ENCODE measurements at places on chromosomes 7 and 10.

DNA sequence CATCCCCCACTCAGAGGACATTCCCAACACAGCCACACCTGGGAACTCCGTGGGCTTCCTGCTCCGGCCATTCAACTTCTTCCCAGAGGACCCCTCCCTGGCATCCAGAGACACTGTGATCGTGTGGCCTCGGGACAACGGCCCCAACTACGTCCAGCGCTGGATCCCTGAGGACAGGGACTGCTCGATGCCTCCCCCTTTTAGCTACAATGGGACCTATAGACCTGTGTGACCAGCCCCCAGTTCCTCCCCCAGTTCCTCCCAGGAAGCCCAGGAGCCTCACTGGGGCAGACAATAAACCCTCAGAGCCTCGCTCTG, 8.6 kb downstream of the AOC1 start:
- DNase-seq = no peak

GRCh38 chr7:118072893-118073674, 110.9 kb upstream of the LSM8 start:
- DNase-seq = no peak

DNA sequence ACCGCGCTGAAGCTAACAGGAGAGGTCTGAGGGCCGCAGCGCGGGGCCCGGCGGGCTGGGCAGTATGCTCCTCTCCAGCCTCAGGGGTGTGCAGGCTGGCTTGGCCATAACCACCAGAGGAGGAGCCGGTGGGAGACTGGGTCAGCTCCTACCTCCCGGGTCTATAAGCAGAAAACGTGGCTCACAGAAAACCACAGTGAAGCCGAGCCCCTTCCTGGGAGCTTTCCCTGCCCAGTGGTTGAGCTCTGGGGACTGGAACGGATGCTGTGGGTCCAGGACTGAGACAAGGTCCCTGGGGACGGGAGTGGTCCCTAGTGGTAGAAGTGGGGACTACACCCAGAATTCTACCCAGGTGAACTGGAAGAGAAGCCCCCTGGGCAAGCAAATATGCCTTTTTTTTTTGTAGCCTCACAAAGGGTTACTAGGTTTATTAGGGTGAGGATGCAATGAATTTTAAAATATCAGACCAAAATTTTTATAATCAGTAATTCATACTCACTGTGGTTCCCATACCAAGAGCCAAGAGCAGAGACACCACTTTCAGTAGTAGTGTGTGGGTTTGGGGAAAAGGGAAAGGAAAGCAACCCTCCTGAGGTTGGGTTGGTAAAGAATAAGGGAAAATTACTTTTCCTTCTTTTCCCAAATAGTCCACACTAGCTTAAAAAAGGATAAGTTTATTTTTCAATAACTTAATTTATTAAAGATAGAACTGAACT, 67.9 kb upstream of the PRKCQ start:
- no peak for DNase-seq

DNA sequence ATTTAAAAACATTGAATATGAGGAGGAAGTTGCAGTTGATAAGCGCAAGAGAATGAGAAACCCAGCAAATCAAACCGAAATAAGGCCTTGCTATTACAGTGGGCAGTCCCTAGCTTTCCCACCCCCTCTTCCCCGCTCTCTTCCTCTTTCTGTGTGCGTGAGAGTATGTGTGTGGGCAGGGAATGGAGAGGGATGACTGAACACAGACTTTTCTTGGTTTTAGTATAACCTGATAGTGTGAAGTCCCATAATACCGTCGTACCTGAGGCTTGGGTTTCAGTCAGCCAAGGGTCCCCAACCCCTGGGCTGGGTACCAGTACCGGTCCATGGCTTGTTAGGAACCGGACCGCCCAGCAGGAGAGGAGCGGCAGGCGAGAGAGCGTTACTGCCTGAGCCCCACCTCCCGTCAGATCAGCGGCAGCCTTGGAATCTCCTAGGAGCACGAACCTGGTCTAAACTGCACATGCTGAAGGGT, 255.3 kb downstream of the CELF2 start:
- no peak for DNase-seq

GRCh38 chr7:118372530-118372929, 148.0 kb downstream of the ANKRD7 start:
- DNase-seq = no peak

- DNase-seq = no peak
Measured at GRCh38 chr7:105130580-105130979, 116.6 kb downstream of the KMT2E start.

- DNase-seq = no peak
Measured at GRCh38 chr7:44097064-44097932, 6.8 kb upstream of the AEBP1 start.

GRCh38 chr10:37711617-37712488, 145.6 kb downstream of the ZNF248 start:
- DNase-seq = no peak

DNA sequence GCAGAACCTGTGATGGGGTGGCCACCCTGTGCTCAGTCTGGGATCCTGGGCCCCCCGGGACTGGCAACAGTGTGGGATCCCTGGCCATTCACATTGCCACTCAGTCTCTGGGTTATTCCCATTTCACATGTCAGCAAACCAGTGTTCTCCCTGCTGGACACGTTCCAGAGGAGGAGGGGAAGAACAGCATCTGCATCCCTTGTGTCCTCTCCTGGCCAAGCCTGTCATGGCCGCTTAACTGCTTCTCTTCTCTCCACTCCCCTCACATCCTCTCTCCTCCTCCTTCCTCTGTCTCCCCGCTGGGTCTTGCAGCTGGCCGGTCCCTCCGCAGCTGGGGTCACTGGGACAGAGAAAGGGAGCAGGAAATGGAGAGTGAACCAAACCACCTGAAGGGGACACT, 74.4 kb downstream of the C10orf105 start:
- DNase-seq = no peak

DNA sequence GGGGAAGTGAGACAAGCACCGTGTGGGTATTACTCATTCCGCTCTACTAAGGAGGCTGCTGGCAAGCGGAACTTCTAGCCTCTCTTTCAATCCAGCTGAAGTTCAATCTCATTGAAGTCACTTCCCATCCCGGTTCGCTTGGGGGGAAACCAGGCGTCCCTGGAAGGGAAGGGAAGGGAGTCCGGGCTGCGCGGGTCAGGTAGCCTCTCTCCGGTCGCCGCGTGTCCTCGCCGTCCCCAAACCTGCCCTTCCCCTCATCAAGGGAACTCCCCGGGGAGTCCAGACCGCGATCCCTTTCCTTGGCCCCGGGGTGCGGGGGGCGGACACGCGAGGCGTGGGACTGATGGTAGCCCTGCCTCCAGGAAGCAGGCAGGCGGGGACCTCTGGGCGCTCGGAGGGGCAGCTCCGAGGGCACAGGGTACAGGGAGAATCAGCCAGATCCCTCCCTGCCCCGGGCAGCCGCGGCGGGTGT, 598 bp upstream of the ZEB1 start:
- DNase-seq = peak; percentile 74

- DNase-seq = peak; percentile 94
Measured at GRCh38 chr7:1503816-1504775, at the start of gene INTS1. INTS1 (minus strand) TSS chr7:1504389; CDS start chr7:1503960, 429 bp downstream.

DNA sequence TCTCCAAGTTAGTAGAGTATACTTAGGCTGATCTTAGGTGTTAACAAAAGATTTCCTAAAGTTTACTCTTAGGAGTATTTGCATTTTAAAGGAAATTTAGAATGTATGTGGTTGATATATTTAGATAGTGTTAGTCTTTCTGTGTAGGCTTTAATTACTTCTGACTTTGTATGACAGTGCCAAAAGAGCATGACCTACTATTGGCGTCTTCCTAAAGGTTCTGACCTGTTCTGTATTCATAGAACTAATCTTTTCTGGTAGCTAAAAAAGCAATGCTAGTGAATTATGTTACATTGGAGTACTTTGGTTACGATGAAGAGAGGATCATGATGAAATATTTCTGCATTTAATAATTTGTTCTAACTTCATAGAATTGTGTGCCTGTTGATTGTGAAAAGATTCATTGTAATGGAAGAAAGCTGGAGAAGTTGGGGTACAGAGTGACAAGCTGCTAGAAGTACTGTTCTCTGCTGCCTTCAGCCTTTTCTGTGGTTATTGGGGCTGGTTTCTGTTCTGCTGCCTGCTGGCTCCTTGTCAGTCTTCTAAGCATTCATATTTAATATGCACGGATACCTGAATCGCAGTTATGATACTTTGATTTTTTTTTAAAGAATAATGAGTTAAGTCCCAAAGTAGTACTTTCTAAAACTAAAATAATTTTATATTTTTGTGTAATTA, 13.2 kb downstream of the WAC start:
- DNase-seq = no peak

DNA sequence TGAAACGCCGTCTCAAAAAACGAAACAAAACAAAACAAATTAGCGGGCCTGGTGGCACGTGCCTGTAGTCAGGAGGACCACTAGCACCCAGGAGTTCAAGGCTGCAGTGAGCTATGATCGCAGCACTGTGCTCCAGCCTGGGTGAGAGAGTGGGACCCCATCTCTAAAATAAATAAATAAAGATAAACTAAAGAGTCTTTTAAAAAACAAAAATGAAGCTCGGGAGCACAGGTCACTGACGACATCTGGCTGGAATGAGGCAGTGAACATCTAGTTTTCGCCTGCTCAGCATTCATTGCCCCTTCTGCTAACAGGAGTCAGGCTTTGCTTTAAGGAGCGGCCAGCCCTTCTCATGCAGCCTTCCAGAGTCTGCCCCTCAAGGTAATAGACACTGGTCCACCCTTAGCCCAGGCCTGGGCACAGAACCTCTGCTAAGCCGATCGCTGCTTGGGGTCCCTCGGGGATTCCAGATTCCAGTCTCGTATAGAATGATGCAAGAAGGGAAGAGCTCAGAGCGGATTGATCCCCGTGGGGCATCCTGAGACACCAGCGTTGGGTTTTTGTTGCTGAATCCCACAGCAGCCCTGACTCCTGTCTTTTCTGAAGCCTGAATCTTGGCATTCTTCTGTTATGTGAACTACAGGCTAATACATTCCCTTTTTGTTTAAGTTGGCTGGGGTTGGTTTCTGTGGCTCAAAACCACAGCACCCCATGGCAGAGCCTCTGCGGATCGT, 14.2 kb upstream of the FOXK1 start:
- DNase-seq = no peak

- no peak for DNase-seq
Measured at GRCh38 chr10:103060575-103060974, 132.5 kb downstream of the NT5C2 start.

DNA sequence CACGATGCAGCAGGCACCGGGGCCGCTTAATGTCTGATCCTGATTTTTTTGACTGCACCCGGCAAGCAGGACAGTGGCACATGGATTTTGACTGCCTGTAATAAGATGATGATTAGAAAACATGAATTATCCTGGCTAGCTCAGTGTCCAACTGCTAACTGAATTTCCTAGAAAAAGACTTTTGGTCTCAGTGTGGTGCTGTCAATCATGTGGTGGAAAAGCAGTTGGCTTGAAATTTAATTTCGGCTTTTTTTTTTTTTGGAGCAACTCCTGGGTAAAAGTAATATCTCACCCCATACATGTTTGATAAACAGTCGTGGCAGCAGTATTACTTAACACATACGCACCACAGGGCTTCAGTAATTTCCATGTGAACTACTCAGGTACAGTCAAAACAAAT, 227.7 kb downstream of the FANK1 start:
- no peak for DNase-seq

- DNase-seq = no peak
Measured at GRCh38 chr7:158001621-158002320, 585.9 kb downstream of the PTPRN2 start.

DNA sequence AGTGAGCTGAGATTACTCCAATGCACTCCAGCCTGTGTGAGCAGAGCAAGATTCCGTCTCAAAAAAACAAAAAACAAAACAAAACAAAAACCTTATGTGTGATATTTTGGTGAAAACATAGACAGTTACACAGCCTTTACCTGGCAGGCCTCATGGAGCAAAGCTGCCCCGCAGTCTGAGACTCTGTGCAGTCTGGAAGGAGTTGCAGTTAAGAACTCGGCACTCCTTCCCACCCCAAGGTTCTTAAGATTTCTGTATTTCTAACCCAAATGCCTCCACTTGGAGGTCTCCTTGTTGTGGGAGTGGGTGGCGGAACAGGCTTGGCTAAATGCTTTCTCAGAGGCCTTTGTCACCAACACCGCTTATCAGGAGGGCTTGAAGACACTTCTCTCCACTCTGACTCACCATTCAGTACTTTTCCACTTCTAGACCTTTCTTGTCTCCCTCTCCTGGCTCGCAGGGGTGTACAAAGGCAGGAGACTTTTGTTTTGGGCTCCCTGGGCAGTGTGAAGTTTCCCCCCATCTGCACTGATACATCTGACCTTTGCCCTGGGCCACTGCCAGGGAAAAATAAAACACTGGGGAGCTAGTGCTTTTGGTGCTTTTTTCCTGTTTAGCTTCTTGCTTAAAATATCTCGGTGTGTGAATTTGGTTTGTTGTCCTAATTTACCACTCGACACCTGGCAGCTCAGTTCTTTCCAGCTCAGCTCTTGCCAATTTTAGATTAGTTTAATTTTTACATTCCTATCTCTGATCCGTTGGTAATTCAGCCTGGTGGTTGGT, 51.3 kb upstream of the MAGI2 start:
- DNase-seq = no peak

DNA sequence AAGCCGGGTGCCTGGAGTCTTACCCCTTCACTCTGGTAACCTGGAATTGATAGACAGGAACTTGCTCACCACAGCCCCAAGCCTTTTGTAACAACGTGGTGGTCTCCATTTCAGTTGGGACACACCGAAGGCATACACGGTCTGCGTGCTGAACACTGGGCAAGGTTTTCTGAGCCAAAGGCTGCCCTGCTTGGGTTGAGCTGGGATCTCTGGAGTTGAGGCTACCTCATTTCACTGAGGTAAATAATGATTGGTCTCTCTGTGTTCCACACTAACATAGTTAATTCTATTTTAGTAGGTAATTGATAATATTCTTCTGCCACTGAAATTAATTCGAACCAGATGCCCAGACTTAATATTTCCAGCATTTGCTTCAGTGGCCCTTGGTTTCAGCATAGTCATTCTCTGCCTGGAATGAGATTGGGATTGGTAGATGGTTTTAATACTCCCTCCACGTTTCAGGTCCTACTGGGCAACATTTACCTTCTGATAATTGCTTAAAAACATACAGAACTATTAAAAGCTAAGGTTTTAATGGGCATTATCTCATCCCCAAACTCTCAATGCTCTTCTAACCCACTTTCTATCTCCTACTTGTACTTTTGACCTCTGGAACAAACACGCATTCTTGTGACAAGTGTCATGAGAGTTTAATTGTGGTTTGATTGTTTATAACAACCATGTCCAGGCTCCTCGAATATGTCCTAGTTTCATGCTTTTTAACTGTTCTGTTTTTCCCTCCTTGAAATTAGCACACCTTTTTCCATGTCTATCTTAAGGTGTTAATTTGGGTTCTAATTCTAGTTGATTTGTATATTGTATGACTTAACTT, 202.3 kb upstream of the KLF6 start:
- DNase-seq = no peak

GRCh38 chr7:67825356-67825755, 828.7 kb downstream of the TYW1 start:
- DNase-seq = no peak

DNA sequence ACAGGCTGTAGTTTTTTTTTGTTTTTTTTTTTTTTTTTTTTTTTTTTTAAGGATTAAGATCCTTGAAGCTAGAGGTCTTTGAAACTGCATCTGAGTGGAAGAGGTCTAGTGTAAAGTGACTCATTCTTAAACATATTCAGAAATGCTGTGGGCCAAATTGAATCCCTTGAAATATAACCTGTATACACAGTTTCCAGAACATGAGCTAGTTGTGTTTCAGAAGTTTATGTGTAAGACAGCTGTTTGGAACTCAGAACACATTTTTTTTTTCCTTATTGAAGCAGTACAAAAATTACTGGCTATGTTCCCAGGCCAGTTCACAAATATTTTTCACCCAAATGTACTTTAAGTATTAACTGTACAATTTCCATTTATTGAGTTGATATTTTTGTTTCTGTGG, 67.9 kb downstream of the PPP1R9A start:
- DNase-seq = no peak

Data from right forelimb (tissue), 1 donor.